ENCODE measurements at places on chromosomes 13 and 19. TPM values are rescaled to one million over a fixed set of nuclear protein-coding genes. Genes with fewer than 3 reads are reported as not detected.

PEG3 gene
- 11.8 TPM for total RNA-seq

PSG3 gene
- not detected for total RNA-seq

PRTN3 gene
- total RNA-seq = 0.23 TPM

EBI3 gene
- 1.3 TPM for total RNA-seq

FAM83E gene
- total RNA-seq = 0.18 TPM
